ENCODE measurements at places on chromosomes 3 and 15.

DNA sequence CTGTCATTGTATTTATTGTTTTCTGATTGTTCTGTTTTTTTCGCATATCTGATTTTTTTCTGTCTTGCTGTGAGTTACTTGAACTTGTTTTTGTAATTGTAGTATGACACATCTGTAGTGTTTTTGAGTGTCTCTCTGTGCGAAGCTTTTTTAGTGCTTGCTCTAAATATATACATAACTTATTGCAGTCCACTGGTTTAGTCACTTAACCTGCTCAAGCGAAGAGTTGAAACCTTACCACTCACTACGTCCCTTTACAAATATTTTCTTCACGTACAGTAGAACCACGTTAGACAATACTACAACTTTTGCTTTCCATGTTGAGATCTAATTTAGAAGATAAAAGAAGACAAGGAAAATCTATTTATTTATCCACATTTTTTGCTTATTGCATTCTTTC lies 713.0 kb upstream of the GRM7 start:
- no peak for DNase-seq

- no peak for DNase-seq
These were observed 241.9 kb downstream of the MEIS2 start for GRCh38 chr15:36858423-36858822.

DNA sequence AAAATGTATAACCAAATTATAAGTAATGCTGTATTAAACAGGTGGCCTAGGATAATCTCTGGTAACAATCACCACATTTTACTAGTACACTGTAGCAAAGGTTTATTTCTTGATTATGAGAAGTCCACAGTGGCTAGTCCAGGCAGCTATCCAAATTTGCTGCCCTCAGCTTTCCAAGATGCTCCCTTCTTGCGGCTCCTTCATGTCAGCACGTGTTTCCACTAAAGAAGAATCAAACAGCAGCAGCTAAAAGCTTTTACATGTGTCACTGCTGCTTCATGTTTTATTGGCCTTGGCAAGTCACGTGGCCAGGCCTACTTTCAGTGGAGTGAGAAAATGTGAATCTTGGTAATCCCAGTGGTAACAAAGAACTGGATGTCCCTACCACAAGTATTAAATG lies 5.6 kb upstream of the RBMS3 start:
- peak; percentile 82 for DNase-seq

GRCh38 chr3:183637106-183637486 lies 1.7 kb downstream of the KLHL24 start:
- no peak for DNase-seq
